Colonic mucosa (tissue), 4 donors: ENCODE measurements at places on chromosomes 6 and 20. TPM values are rescaled to one million over a fixed set of nuclear protein-coding genes. Genes with fewer than 3 reads are reported as not detected.

DNA sequence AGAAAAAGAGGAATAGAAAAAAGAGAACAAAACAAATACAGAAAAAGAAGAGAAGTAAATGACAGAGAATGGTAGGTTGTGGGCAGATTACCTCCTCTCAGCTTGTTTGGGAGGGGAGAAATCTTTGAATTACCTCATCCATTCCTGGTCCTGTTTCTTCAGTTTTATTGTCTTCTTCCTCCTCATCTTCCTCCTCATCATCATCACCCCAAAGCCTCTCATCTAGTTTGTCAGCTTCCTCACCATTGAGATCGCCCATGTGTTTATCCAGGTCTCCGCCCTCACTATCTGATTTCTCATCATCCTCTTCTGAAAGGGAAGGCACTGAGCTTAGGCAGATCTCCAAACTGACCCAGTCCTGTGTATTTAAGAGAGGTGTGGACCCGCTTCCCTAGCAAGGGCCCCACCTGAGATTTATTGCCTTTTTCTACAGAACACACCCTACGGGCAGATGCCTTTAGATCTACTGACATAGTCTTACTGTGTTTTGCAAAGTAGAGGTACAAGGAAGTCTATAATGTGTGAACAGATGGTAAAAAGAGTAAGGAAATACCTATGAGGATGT, 24.2 kb upstream of the LYRM2 start:
- peak; percentile 71 for DNase-seq
- H3K27me3 ChIP-seq: no peaks in the 10 kb centered on the region
- peak overlapping the region; percentile 61 for H3K27ac ChIP-seq
- H3K4me1 ChIP-seq: no peaks in the 10 kb centered on the region
- H3K36me3 ChIP-seq: peaks cover 12% of the 10 kb centered on the region

GRCh38 chr6:97160280-97160679, 122.7 kb downstream of the MMS22L start:
- no peaks in the 10 kb centered on the region for H3K27me3 ChIP-seq
- H3K36me3 ChIP-seq: no peaks in the 10 kb centered on the region
- H3K4me3 ChIP-seq: no peak overlapping the region
- H3K27ac ChIP-seq: no peak overlapping the region
- no peak for DNase-seq

Gene SLC22A1
- total RNA-seq: 2.3 TPM

DNA sequence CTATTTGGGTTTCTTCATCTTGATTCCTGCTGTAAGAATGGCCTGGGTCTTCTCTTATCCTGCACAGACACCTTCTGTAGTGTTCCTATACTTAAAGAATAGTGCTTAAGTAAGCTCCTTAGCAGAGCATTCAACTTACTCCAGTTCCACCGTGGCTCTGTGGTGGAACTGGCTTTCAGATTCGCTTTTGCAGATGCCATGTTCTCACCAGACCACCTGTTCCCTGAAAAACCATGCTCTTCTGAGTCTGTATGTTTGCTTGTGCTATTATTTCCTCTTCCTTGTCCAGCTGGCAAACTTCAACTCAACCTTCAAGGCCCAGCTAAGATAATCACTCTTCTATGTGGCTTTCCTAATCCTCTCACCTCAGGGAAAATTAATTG, 4.9 kb downstream of the ELMO2 start:
- H3K27me3 ChIP-seq: no peaks in the 10 kb centered on the region
- H3K4me1 ChIP-seq: peaks cover 28% of the 10 kb centered on the region
- no peak for DNase-seq

DNA sequence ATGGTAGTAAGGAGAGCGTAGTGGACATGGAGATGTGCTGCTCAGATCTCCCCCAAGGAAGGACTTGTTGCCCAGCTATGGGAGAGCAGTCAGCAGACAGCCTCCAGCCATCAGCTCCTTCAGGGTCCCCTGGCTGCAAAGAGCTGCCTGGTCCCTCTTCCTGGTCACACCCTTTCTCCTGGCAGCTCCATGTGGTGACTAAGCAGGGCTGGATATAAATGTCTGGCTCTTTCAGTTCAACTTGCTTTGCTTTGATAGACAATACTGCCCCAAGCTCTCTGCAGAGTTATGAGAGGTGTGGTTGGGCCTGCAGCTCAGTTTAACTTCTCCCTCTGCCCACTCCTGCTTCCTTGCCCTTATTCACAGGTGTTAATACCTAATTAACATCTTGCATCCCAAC, 64.1 kb upstream of the DDR1 start:
- no peaks in the 10 kb centered on the region for H3K27me3 ChIP-seq
- peaks cover 14% of the 10 kb centered on the region for H3K4me1 ChIP-seq
- peak; percentile 79 for DNase-seq
- H3K27ac ChIP-seq: peak overlapping the region; percentile 64
- no peak overlapping the region for H3K4me3 ChIP-seq
- no peaks in the 10 kb centered on the region for H3K36me3 ChIP-seq

Gene SCUBE3
- 0.74 TPM for total RNA-seq

Gene PI3
- total RNA-seq: 262 TPM

Gene OR2J3
- not detected for total RNA-seq

GRCh38 chr6:108655806-108656651, 95.3 kb downstream of the FOXO3 start:
- no peaks in the 10 kb centered on the region for H3K27me3 ChIP-seq
- no peak overlapping the region for H3K4me3 ChIP-seq
- H3K36me3 ChIP-seq: no peaks in the 10 kb centered on the region
- peaks cover 9% of the 10 kb centered on the region for H3K4me1 ChIP-seq
- H3K27ac ChIP-seq: peak overlapping the region; percentile 36

Gene ARMC2
- total RNA-seq: 1.9 TPM

- no peak overlapping the region for H3K4me3 ChIP-seq
- H3K27ac ChIP-seq: no peak overlapping the region
These were observed 44.4 kb downstream of the COL9A1 start for GRCh38 chr6:70258483-70258882.

DNA sequence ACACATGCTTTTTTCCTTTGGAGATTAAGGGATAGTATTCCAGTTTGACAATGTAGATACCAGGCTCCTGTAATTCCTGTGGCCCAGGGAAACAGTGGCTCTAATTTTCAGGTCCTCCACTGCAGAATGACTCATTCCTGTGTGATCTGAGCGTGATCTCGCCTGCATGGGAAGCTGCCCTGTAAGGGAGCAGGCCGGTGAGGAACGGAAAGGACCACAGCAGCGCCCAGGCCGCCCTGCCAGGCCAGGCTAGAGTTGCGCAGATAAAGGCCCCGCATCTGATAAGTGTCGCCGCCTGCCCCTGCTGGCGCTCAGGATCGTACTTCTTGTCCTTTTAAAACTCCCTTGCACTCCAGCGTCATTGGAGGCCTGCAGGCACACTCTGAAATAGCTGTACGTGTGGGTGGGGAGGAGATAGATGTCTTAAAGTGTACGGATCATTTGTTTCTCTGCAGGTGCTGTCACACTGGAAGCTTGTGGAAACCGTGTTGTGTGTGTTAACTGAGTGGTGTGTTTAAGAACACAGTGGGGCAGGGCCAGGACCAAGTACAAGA, 60.7 kb downstream of the SYNJ2 start:
- peaks cover 11% of the 10 kb centered on the region for H3K4me1 ChIP-seq
- H3K4me3 ChIP-seq: no peak overlapping the region
- DNase-seq: no peak
- H3K36me3 ChIP-seq: no peaks in the 10 kb centered on the region

Gene ACTL10
- total RNA-seq: 3.9 TPM

Gene SPDEF
- total RNA-seq: 71.0 TPM

DNA sequence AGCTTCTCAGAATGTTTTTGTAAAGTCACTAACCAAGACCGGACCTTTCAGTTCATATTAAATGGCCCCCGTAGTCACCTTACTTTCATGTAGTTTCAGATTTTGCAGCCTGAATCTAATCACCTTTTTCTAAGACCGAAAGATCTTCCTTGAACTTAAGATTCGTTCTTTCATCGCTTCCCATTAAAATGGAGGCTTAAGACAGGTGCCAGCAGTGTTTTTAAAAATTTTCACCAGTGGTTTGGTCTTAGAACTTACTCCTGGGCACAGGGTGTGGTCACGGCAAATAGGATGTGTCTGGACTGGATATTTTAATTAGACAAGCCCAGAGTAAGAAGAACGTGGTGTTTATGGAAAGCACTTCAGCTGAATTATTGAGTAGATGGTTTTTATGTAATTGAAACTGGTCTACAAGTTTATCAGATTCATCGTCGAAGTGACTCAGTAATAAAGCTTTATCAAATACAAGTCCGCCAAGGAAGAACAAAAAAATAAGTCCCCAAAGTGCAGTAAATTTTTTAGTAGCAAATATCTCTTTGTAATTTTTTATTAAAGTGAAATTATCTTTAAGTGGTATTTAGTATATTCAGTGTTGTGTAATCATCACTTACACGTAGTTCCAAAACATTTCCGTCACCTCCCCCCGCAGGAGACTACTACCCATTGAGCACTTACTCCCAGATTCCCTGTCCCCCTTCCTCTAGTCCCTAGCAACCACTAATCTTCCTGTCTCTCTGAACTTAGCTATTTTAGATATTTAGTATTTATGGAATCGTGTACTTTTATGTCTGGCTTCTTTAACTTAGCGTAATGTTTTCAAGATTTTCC, 868 bp downstream of the SRSF3 start:
- no peaks in the 10 kb centered on the region for H3K27me3 ChIP-seq
- H3K4me3 ChIP-seq: peak overlapping the region; percentile 49
- H3K36me3 ChIP-seq: peaks cover 2% of the 10 kb centered on the region
- peaks cover 5% of the 10 kb centered on the region for H3K4me1 ChIP-seq

Gene ADGRB3
- 0.98 TPM for total RNA-seq

GRCh38 chr6:117955684-117956256, 48.7 kb downstream of the SLC35F1 start:
- no peaks in the 10 kb centered on the region for H3K36me3 ChIP-seq
- H3K4me3 ChIP-seq: no peak overlapping the region
- H3K4me1 ChIP-seq: no peaks in the 10 kb centered on the region
- H3K27ac ChIP-seq: no peak overlapping the region
- no peak for DNase-seq
- H3K27me3 ChIP-seq: no peaks in the 10 kb centered on the region

Gene LRFN2
- total RNA-seq: 0.22 TPM

Gene DACT2
- total RNA-seq: 2.0 TPM

- no peak overlapping the region for H3K4me3 ChIP-seq
- no peak for DNase-seq
- H3K27ac ChIP-seq: no peak overlapping the region
- H3K36me3 ChIP-seq: peaks cover 12% of the 10 kb centered on the region
These were observed 29.4 kb downstream of the NCOA5 start for GRCh38 chr20:46060301-46060881.

DNA sequence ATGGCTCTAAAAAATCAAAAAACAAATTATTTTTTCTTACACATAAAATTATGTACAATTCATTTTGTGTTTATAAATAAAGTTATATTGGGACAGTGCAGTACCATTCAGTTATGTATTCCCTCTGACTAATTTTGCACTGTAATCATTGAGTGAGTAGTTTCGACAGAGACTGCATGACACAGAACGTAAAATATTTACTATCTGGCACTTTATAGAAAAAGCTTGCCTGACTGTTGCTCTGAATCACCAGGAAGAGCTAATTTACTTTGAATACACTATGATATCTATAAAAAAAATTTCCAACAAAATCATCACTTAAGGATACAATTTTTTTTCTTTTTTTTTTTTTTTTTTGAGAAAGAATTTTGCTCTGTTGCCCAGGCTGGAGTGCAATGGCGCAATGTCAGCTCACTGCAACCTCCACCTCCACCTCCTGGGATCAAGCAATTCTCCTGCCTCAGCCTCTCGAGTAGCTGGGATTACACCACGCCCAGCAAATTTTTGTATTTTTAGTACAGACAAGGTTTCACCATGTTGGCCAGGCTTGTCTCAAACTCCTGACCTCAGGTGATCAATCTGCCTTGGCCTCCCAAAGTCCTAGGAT, 11.0 kb upstream of the KHDC1L start:
- no peaks in the 10 kb centered on the region for H3K4me1 ChIP-seq
- no peak overlapping the region for H3K4me3 ChIP-seq
- H3K27ac ChIP-seq: no peak overlapping the region
- no peaks in the 10 kb centered on the region for H3K36me3 ChIP-seq
- no peaks in the 10 kb centered on the region for H3K27me3 ChIP-seq

Gene PRPH2
- 0.35 TPM for total RNA-seq

DNA sequence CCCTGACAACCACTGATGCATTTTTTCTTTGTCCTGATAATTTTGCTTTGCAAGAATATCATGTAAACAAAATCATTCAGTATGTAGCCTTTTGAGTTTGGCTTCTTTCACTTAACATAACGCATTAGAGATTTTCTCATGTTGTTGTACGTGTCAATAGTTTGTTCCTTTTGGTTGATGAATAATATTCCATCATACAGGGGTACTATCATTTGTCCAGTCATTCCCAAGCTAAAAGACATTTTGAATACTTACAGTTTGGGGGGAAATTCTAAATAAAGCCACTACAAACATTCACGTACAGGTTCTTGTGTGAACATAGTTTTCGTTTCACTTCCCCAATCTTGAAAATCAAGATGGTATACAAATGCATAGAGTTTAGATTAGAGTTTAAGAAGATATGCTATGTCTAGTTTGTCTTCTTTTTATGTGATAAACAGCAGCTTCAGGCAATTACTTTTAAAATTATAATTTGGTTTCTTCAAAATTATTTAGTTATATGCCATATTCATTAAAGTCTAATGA, 5.2 kb downstream of the HAO1 start:
- H3K4me1 ChIP-seq: no peaks in the 10 kb centered on the region
- no peak overlapping the region for H3K27ac ChIP-seq
- H3K4me3 ChIP-seq: no peak overlapping the region
- H3K36me3 ChIP-seq: no peaks in the 10 kb centered on the region
- DNase-seq: no peak

GRCh38 chr6:27836783-27837624, 75.2 kb downstream of the OR2B2 start:
- no peaks in the 10 kb centered on the region for H3K27me3 ChIP-seq
- peak overlapping the region; percentile 96 for H3K27ac ChIP-seq
- no peaks in the 10 kb centered on the region for H3K36me3 ChIP-seq
